ENCODE measurements at places on chromosomes 4 and X. TPM values are rescaled to one million over a fixed set of nuclear protein-coding genes. Genes with fewer than 3 reads are reported as not detected.

SMR3B gene
- total RNA-seq = not detected

LIN54 gene
- total RNA-seq = 16.9 TPM

SH3RF1 gene
- 35.0 TPM for total RNA-seq

TNMD gene
- total RNA-seq = not detected

AP1AR gene
- total RNA-seq = 13.7 TPM

RNF175 gene
- total RNA-seq = not detected

MAOB gene
- total RNA-seq = 0.13 TPM

MAGEC1 gene
- not detected for total RNA-seq

CCDC110 gene
- total RNA-seq = 2.1 TPM

TRAM1L1 gene
- 0.50 TPM for total RNA-seq

CCKAR gene
- 0.13 TPM for total RNA-seq

CRLF2 gene
- not detected for total RNA-seq

GALNTL6 gene
- total RNA-seq = not detected

MAGEB17 gene
- not detected for total RNA-seq

MGST2 gene
- 6.7 TPM for total RNA-seq

DCAF12L1 gene
- not detected for total RNA-seq

DCHS2 gene
- under 0.01 TPM for total RNA-seq

NDP gene
- 15.3 TPM for total RNA-seq

DGKK gene
- not detected for total RNA-seq

SLC2A9 gene
- total RNA-seq = 2.6 TPM

SLC49A3 gene
- total RNA-seq = 8.6 TPM

RHOH gene
- total RNA-seq = not detected

PAGE1 gene
- total RNA-seq = not detected

NHS gene
- total RNA-seq = 7.5 TPM

IL2 gene
- not detected for total RNA-seq

PCDH19 gene
- 0.26 TPM for total RNA-seq

SRPK3 gene
- total RNA-seq = 0.56 TPM

TLR1 gene
- 2.6 TPM for total RNA-seq

NLGN4X gene
- total RNA-seq = 2.0 TPM

GAGE2A gene
- not detected for total RNA-seq

FHDC1 gene
- under 0.01 TPM for total RNA-seq

TMEM129 gene
- 47.0 TPM for total RNA-seq

Measured in aortic smooth muscle cell (primary cell).